ENCODE measurements at places on chromosomes 3 and 15.

GRCh38 chr3:21745966-21746365, 5.0 kb downstream of the ZNF385D start:
- DNase-seq: peak; percentile 22

- DNase-seq: no peak
Measured at GRCh38 chr3:42012383-42012934, 50.6 kb upstream of the ULK4 start.

- DNase-seq: no peak
Measured at GRCh38 chr3:192991356-192991755, 73.7 kb upstream of the MB21D2 start.

DNA sequence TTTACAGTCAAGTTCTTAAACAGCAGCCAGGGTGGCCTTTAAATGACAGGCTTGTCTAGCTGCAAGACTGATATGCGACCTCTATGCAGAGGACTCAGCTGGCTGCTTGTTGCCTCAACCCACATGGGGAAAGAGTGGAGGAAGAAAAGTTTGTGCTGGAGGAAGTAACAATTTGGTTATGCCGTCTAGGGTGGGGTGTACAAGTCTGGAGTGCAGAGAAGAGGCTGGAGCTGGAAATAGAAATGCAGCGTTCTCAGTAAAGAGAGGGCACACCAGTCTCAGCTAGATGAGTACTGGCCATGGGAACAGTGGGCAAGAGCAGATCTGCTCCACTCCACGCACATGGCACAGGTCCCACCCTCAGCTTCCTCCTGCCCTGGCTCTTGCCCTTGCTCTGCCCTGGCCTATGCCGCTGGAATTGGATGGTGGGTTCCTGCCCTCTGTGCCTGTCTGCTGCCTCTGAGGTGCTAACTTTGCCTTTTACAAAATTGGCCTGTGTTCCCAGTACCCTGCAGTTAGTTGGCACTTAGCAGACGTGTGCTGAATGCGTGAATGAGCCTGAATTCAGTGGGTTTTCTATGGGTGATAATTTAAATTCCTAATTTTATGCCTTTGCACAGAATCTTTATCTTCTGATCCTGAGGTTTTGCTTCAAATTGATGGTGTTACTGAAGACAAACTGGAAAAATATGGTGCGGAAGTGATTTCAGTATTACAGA, 59.7 kb upstream of the FURIN start:
- DNase-seq: no peak

- peak; percentile 72 for DNase-seq
Measured at GRCh38 chr15:26087395-26087794, 224.3 kb upstream of the ATP10A start.

DNA sequence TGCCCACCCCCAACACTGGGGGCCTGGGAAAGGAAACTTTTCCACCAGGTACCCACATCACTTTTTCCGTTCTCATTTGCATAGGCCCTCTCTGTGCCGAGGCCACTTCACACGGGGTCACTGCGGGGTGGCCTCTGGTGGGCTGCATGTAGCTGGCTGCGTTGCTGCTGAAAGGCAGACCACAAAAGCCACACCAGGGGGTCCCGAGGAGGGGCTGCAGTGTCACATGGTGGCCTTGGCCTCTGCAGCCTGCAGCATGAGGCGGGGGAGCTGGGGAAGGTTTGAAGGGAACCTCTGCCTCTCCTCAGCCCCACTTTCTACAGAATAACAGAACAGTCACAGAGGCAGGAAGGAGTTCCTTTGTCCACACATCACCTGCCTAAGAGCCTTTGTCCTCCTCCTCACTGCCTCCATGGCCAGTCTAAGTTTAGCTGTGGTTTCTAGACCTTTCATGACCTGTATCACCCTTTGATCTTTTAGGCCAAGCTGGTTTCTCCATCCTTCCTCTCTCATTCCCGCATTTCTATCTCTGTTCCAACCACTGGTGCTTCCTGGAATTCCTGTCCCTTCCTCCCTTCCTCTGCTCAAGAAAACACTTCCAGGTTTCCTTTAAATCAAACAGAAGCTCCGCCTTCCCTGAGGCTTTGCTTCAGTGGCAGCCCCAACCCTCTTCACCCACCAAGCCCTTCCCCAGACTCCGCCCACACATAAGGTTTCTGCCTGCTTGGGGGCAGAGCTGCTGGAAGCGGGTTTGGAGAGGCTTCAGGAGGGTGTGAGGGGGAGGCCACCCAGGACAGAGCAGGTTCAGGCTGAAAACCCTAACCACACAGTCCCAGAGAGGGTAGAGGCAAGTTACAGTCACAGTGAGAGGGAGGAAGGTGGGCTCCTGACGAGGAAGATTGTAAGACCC, 150.7 kb upstream of the TLE3 start:
- no peak for DNase-seq

- DNase-seq: no peak
Measured at GRCh38 chr3:182912474-182912873, 67.9 kb downstream of the DCUN1D1 start.

- no peak for DNase-seq
Measured at GRCh38 chr3:12702501-12702900, 38.6 kb upstream of the RAF1 start.

DNA sequence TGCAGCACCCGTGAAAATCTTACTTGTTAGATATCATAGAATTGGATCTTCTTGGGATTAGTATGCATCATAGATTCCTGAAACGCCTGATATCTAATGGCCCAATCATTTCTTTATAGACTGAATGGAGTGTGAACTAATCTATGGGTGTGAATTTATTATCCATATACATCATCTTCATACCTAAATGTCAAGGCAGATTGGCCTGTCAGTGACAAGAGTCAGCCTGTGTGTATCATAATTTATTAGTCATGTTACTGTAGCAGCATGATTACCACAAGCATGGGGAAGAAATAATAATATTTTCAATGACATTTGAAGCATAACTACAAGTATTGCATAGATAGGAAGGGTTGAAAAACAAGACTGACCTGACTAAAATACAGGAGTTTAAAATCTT, 235.8 kb downstream of the RAP2B start:
- no peak for DNase-seq

- no peak for DNase-seq
Measured at GRCh38 chr3:44721231-44722102, 8.0 kb upstream of the ZNF501 start.

- no peak for DNase-seq
Measured at GRCh38 chr3:31777887-31778286, 203.2 kb downstream of the OSBPL10 start.

- peak; percentile 34 for DNase-seq
Measured at GRCh38 chr3:37183976-37184375, 9.6 kb upstream of the LRRFIP2 start.

GRCh38 chr3:124824286-124824915, 62.8 kb downstream of the ITGB5 start:
- no peak for DNase-seq

- DNase-seq: peak; percentile 14
Measured at GRCh38 chr3:40597441-40597840, 72.7 kb downstream of the ZNF621 start.

DNA sequence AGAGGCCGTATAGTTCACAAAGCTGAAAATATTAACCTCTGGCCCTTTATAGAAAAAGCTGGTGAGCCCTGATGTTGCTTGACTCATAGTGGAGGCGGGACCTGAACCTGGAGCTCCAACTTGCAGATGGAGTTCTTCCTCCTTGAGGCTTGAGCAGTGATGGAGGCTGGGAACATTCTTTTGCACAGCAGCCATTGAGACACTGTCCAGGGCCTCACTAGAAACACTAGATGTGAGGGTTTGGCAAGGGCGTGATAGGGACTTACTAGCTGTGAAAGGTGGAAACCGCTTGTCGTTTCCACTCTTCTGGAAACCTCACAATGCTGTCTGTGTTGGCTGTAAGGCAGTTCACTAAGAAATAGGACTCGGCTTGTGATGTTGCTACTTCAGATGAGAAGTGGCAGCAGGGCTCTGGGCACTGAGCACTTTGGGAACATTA, 12.5 kb downstream of the SMAD6 start:
- DNase-seq: peak; percentile 67

DNA sequence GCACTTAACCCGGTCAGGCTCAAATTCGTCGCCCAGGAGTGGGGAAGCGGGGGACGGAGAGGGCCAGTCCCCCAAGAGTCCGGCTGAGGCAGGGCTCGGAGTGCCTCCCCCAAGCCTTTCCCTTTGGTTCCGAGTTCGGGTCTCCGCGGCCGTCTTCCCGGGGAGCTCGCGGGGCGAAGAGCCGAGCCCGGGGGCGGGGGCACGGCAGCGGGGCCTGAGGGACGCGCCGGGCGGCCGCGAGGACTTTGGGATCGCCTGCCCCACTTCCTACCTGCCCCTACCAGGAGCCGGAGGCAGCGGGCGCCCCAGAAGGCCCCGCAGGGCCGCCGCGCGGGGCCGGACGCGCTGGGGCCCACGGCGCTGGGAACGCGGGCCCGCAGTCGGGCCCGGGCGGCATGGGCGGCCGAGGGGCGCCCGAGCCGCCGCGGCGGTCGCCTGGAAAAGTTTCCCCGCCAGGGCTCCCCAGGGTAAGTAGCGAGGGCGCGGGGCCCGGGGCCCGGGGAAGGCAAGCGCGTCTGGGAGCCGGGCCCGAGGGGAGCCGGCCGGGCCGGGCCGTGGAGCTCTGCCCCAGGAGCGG, 2.8 kb downstream of the FURIN start:
- DNase-seq: peak; percentile 49

DNA sequence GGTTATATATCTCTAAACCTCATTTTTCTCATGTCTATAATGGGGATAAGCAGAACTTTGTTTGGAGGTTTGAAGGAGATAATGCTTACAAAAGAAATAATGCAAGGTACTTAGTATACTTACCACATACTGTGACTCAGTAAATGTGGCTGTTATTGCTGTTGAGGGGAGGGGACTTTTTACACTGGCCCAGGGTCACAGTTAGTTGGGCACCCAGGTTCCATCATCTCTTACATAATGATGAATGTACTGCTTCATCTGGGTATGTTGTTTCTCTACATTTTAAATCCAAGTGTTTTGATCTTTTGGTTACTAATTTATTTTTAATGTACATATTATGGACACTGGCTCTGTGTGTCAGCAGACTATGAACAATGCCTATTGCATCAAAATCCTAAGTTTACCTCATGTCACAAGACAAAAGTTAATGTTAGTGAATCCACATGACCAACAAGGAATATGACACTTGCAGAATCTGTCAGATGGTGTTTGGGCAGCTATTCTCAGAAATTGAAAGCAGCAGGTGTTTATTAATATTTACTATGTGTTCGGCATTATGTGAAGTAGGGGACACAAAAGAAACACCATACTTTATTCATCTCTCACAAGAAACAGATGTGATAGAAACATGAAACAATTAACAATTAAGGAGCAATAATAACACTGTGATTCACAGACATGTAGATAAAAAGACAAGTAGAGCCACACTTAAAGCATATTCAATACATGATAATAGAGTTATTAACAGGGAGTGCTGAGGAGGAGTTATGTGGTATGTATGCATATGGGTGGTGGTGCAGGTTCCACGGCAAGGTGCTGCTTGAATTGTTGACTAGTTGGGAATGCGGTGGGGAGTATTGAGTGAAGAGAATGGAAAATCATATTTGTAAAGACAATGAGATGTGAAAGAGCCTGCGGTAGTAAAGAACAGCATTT, 109.7 kb downstream of the GALK2 start:
- no peak for DNase-seq

DNA sequence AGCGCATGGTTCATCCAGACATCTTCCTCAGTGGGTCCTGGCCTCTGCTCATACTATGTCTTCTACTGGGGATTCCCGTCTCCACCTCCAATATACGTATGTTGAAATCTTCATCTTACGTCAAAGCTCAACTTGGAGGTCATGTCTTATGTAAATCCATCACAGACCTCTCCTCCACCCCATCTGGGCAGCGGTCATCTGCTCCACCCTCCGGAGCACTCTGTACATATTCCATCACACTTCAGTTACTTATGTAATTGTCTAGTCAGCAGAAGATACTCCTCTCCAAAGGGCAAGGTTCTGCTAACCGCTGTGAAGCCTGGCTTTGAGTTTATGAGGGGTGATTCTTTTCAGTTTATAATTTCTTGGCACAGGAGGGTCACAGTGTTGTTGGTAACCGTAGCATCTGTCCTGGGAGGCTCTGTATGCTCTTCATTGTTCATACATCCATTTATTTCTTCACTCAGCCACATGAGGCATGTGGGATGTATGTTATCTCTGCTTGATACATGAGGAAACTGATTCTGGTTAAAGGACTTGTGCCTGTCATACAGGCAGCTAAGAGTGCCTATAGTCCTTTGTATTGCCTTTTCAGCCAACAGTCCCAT, 22.1 kb downstream of the MAP2K1 start:
- DNase-seq: no peak

- DNase-seq: no peak
Measured at GRCh38 chr15:81339321-81339720, 15.4 kb upstream of the STARD5 start.

DNA sequence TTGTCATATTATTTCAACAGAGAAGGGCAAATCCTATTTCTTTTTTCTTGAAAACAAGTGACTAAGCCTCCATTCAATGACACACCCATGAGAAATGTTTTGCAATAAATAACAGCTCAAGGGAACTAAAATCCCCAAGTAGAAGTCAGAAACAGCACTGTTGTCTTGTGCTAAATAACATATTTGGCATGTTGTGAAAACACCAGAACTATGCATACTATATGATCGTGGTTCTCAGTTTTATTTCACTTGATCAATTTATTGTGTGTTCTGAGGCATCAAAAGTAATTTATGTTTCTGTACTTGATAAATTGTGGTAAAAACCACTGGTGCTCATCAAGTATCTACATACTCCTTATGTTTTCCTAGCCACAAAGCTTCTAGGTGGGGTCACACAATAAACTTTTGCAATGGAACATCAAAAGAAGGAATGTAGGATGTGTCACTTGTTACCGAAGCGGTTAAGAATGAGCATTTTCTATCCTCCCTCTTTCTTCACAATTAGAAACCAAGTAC, 691.7 kb upstream of the CBLB start:
- peak; percentile 74 for DNase-seq

Data from AG08395 (cell line).